Stimulated activated CD4-positive, alpha-beta T cell treated with anti-CD3 and anti-CD28 coated beads, Interleukin-1b, Interleukin-23, amount 100 ng/mL, for 1 hour (primary cell): ENCODE measurements at places on chromosomes 2 and 18.
A peak's percentile ranks its signal among the peaks of the same experiment; 100 is the strongest.

GRCh38 chr2:230981704-230982103 lies 14.2 kb upstream of the SPATA3 start:
- DNase-seq = no peak

DNA sequence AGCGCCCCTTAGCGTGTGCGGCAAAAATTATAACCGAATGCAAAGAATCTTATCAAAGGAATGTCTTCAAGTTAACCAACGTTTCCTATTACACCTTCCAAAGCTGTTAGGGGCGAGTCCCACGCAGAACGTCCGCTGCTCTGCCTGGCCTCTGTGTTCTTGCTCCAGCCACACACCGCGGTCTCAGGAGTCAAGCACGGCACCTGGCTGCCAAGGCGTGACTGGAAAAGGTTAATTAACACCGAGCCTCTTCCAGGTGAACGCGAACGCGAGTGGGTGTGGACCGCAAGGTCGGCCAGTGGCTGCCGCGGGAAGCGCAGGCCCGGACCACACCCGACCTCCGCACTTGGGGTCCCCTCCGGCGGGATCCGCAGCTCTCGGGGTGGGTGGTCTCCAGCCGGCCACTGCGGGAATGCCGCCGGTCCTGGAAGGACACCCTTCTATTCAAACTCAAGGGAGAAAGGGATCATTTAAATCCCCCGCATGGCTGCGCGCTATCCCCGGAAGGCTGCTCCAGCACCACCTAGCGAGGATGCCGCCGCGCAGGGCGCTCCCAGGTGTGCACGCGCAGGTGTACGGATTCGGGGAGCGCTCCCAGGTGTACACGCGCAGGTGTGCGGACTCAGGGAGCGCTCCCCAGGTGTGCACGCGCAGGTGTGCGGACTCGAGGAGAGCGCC lies 830 bp downstream of the CYB5A start:
- DNase-seq = no peak

GRCh38 chr18:21000667-21001066 lies 110.9 kb downstream of the ROCK1 start:
- DNase-seq = no peak

DNA sequence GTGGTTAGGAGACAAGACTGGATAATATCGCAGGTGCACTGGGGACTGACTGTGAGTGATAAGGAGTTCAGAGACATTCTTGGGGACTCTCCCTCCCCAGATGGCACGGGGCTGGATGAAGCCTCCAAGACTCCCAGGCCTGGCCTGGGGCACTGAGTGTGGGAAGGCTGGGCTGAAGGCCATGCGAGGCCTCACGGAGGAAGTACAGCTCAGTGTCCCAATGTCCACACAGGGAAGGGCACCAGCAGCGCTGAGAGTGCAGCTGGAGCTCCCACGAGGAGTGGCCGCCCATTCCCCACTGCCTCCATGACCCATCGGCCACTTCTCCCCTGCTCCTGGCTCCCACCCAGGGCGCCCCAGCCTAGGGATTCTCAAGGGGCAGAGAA lies 6.5 kb downstream of the MFSD2B start:
- no peak for DNase-seq

DNA sequence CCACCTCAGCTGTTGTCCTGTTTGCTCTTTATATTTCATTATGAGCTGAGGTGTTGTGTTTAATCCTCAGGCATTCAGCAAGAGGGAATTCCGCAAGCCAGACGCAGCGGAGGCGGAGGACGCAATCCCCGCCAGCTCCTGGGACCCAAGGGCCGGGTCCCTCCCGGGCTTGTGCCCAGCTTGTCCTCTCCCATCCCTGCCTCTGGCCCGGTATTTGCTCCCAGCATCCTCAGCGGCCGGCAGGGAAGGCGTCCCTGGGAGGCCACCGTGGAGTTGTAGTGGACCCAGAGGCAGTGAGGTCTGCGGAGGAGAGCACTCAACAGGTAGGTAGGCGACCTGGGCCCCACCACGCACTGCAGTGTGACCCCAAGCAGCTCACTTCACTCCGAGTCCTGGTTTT lies 42.5 kb upstream of the FOSL2 start:
- DNase-seq = no peak

- DNase-seq = no peak
Observed at GRCh38 chr2:56357655-56358295, 174.0 kb downstream of the CCDC85A start.

GRCh38 chr2:69188182-69188900 lies 175.4 kb downstream of the ANTXR1 start:
- no peak for DNase-seq

DNA sequence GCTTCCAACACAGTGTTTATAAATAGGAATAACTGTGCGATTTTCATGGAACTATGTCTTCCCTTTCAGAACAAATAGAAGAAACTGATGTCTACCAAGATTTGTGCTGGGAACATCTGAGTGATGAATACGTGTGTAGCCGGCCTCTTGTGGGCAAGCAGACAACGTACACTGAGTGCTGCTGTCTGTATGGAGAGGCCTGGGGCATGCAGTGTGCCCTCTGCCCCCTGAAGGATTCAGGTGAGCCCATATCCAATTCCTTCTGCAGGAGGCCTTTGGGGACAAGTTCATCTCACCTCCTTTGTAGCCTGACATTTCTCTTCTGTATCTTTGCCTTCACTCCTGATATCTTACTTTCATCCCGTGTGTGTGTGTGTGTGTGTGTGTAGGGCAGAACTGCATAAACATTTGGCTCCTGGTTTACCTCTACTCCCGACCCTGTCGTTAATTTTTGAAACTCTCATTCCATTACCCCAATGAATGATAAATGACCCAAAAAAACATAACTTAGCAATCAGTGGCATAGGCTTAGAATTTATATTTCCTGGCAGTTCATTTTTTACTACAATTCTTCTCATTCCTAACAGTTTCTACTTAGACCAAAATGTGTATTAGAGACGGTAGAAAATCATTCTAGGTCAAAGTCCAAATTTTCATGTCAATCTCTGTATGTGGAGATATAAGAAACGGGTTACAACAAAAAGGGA lies 111.0 kb upstream of the RASGRP3 start:
- no peak for DNase-seq

DNA sequence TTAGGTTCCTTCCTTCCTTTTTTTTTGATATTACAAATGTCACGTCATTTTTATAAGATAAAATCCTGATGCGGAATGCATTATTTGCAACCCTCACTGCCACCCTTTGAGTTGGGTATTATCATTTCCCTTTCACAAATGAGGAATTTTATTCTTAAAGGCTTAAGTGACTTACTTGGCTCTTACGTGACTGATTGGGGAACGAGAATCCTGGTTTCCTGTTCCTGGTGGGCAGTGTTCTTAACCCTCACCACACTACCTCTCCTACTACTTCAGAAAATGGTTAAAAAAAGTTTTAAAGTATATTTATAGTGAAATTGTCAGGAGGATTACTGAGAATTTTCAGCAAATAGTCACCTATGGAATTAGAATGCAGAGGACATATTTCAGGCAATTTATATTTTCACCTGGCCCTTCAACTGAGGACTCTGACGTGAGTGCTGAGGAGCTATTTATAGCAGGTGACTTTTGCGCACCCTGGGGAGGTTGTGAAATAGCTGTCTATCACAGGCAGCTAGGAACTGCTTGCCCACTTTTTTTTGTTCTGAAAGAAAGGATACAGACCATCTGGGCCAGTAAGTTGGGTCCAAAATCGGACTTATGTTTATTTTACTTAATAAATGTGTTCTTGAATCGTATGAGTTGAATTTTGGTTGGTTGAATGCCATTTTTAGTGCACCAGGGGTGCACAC lies 18.7 kb upstream of the RASGRP3 start:
- no peak for DNase-seq

DNA sequence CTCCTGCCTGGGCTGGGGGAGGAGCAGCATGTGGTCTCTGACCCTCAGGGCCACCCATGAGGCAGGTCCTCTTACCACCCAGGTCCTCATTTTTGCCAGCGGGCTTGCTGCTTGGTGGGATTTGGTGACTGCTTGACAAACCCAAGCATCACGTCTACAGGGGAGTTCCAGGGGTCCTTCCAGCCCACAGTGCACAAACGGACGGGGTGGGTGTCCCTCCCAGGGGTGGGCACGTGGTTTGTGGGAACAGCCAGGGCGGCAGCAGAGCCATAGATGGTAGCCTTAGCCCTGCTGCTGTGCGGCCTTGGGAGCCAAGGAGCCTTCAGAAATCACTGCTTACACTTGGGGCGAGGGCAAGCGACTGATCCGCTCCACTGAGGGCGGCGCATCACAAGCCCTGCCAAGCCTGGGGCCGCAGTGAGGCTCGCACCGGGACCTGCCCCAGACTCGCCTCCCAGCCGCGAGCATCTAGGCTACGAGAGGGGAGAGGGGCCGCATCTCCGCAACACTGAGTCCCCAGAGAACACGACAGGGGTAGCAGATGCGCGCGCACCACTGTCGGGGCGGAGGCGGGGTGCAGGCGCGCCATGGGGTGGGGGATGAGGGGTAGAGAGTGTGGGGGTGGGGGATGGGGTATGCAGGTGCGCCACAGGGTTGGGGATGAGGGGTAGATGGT lies 36.9 kb downstream of the SNED1 start:
- no peak for DNase-seq

GRCh38 chr2:230934231-230935129 lies 9.4 kb upstream of the GPR55 start:
- DNase-seq = no peak

GRCh38 chr2:78061301-78061700 lies 539.1 kb upstream of the LRRTM4 start:
- no peak for DNase-seq

DNA sequence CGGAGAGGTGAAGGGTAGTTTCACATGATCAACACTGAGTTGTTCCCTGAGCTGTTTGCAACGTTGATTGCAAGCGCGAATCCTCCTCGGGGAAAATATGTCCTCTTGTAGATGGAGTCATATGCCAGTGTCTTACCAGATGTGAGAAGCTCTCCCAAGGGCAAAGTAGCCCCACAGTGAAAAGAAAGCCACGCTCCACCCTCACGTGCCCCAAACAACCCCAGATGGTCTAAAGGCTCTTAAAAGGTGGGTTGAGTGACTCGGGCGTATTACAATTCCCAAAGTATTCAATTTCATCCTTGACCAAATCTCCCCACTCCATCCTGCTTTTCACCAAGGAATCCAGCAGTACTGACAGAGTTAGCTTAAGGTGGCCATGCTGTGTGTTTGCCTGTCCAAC lies 332.1 kb upstream of the SOX11 start:
- no peak for DNase-seq

DNA sequence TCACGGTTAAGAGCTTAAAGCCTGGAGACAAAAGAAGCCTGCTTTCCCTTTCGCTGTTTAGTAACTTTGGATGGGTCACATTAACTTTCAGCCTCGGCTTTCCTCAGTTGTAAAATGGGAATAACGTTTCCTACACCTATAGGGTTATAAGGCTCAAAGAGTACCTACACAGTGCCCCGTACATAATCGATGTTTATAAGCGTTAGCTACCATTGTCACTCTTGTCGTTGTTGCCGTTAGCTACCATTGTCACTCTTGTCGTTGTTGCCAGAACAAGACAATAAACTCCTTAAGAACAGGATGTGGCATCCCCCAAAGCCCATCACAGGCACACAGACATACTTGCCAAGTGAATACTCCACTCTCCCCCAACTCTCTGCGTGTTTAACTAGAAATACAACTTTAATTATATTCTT lies 901 bp upstream of the MFSD6 start:
- peak; percentile 5 for DNase-seq

DNA sequence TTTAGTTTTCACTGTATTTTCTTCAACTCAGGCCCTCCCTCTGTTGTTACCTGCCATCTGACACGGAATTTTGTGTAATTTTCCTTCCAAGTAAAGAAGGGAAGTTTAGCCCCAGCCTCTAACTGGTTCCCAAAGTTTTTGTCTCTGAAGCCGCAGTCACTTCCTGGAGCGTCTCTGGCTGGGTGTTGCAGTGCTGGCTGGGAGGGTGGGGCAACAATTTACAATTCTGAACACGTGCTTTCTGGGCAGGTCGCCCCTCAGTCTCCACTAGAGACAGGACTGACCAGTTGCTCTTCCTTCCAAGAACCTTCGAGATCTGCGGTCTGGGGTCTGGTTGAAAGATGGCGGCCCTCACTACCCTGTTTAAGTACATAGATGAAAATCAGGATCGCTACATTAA lies 3.5 kb downstream of the CNDP2 start:
- DNase-seq = no peak

GRCh38 chr2:237198164-237198855 lies 112.6 kb downstream of the COPS8 start:
- no peak for DNase-seq

DNA sequence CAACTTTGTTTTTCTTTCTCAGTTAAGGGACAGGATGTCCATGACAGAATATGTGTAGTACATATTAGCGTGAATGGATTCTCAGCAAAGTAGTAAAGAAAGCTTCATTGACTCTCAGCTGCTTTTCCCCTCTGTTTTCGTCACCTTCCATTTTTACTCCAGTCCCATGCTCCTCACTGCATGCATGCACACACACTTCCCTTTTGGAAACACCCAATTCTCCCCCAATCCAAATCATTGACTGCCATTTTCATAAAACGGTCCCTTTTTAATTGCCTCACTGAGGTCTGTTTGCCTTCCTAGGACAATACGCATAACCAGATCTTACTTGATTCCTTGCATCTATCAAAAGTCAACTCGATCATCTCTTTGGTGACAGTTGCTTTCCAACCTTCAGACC lies 287.5 kb upstream of the PARD3B start:
- no peak for DNase-seq

DNA sequence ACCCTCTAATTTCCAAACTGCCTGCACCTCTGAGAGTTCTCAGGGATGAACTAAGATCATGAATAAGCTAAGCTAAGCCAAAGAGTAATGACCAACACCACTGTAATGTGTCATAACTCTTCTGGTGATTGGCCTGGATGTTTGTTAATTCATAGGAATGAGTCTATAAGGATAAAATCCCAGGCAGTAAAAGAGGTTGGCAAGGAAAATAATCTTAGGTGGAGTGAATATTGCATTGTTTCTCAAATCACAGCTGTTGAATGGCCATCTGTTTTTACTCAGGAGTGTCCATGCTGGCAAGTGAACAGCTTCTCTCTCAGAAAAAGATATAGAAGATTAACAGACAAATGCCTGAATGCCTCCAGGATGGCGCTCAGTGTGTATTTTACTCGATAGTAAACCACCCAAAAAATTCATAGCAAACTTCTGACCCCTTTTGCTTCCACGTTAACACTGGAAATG lies 60.8 kb upstream of the GLS start:
- no peak for DNase-seq

DNA sequence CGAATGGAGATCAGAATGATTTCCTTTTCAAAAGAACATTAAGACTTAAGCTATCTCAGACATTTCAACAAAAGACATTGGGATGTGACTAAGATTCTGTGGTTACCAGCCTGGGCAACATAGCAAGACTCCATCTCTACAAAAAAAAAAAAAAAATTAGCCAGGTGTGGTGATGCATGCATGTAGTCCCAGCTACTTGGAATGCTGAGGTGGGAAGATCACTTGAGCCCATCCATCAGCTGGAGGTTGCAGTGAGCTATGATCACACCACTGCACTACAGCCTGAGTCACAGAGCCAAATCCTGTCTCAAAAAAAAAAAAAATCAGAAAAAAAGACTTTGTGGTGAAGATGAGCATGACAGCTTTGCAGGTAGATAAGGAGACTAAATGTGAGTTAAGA lies 12.8 kb downstream of the RNF103 start:
- DNase-seq = no peak

GRCh38 chr2:79564065-79564464 lies 51.2 kb downstream of the CTNNA2 start:
- DNase-seq = no peak

- DNase-seq = peak; percentile 55
Observed at GRCh38 chr2:73112913-73113854, at the start of gene RAB11FIP5. Gene RAB11FIP5 (minus strand): TSS chr2:73112948. CDS start chr2:73112777, 171 bp downstream.

- DNase-seq = no peak
Observed at GRCh38 chr18:10536280-10536679, 10.5 kb downstream of the NAPG start.
